Activated CD4-positive, alpha-beta T cell treated with anti-CD3 and anti-CD28 coated beads, Interleukin-2, amount 50 U/mL, for 16 hours (primary cell): ENCODE measurements at places on chromosomes 4 and X.
A peak's percentile ranks its signal among the peaks of the same experiment; 100 is the strongest.

GRCh38 chr4:52588771-52589591 is 70.1 kb downstream of the USP46 start:
- peak; percentile 11 for DNase-seq

DNA sequence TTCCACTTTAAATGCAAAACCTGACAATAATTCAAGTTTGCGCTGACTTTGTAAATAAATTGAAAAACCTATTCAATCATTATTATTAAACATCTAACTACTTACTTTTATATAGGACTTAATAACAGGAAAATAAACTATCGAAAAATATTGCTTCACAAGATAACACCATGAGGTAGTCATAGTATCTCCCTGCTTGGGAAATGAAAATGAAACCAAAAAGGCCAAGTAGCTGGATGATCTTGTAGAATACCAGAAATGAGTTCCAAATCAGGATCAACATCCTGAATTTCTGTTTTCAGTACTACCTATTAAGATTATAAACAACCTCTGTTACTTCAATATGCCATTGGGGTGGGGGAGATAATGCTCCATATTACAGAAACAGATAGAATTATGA is 58.9 kb downstream of the CHIC2 start:
- peak; percentile 3 for DNase-seq

GRCh38 chrX:148448686-148449085 is 51.7 kb upstream of the AFF2 start:
- no peak for DNase-seq

DNA sequence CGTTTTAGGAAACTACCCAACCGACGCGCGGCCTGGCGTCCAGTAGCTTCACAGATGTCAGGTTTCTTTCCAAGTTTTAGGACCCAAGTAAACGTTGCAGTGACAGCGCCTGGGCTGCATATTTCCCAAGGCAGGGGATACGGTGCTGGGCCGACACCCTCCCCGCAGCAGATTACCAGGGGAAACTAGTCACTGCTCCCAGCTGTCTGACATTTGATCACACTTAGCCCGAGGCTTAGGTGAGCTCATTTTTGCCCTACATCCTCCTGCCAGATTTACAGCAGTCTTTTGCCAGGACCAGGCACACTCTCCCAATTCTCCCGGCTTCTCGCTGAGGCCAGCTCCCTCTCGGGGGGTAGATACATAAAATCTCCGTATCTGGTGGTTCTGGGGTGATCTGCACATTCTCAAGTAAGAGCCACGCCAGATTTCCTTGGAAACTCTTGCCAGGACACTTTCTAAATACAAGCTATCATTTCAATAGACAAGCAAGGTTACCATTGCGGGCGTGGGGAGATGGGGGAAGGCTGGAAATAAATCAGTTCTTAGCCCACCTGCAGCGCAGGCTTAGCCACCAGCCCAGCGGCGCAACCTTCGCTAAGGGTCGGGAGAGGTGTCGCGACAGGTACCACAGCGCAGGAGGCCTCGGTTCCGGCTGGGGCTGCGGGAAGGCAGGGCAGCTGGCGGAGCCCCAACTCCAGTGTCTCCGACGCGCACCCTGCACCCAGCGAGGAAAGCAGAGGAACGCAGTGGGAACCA is 2.5 kb upstream of the SOX3 start:
- DNase-seq = no peak

GRCh38 chr4:1862055-1862911 is 6.3 kb upstream of the LETM1 start:
- no peak for DNase-seq

- DNase-seq = no peak
Observed at GRCh38 chr4:102324730-102325129, 20.6 kb downstream of the SLC39A8 start.

DNA sequence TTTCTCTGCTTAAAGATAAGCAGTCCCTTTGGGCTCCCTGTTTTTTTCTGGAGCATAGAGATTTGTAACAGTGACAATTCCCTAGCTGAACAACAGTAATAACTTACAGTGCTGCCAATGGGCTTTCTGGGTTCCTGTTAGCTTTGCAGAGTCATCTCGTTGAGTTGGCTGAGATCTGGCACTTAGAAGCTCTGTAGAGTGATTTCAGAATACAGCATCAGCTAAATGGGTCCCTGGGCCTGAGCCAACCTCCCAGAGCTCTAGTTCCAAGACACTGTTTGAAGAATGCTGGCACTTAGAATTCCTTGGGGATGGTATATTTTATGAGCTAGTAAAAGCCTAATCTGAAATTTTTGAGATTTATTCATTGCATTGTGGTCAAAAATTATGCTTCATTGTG is 43.5 kb upstream of the SERTM2 start:
- DNase-seq = no peak

- DNase-seq = no peak
Observed at GRCh38 chrX:3271183-3271833, 75.1 kb downstream of the MXRA5 start.

DNA sequence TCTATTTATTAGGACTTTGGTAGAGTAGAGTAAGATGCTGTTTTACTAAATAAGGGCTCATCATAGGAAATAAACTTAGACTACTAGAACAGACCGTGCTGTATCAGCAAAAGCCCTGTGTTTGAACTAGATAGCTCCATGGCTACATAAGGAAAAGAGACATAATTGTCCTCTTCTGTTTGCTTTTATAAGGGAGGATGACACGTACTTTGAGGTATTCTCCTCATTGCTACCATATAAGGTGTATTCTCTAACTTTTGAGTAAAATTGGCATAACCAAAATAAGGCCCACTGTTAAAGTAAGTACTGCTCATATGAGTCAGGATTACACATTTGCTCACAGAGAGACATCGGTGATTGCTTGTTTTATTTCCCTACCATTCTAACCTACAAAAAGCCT is 64.3 kb downstream of the PDLIM5 start:
- no peak for DNase-seq

GRCh38 chr4:153432965-153433753 is 33.0 kb upstream of the TMEM131L start:
- DNase-seq = peak; percentile 95

- peak; percentile 59 for DNase-seq
Observed at GRCh38 chr4:151408630-151409469, at the start of gene FHIP1A. Gene FHIP1A (plus strand): TSS chr4:151409176. CDS start chr4:151566260, 157,084 bp downstream.

GRCh38 chrX:150688911-150689451 is 4.2 kb upstream of the MTMR1 start:
- DNase-seq = no peak

GRCh38 chrX:16278927-16279326 is 111.6 kb downstream of the MAGEB17 start:
- peak; percentile 4 for DNase-seq

- DNase-seq = no peak
Observed at GRCh38 chr4:151356510-151356909, 31.1 kb upstream of the SH3D19 start.

DNA sequence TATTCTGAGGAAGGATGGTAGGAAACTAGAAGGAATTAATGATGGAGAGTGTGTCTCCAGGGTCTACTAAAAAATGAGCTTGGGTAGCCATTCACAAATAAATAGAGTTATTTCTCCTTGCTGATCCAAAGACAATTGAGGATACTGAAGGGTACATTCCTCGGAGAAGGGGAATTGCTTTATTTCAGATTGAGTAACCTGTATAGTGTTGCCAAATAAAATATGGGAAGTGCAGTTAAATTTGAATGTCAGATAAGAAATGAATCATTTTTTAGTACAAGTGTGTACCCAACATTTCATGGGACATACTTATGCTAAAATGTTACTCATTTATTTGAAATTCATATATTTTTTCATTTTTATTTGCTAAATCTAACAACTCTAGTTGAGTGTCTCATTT is 16.0 kb upstream of the VSIG1 start:
- DNase-seq = no peak

DNA sequence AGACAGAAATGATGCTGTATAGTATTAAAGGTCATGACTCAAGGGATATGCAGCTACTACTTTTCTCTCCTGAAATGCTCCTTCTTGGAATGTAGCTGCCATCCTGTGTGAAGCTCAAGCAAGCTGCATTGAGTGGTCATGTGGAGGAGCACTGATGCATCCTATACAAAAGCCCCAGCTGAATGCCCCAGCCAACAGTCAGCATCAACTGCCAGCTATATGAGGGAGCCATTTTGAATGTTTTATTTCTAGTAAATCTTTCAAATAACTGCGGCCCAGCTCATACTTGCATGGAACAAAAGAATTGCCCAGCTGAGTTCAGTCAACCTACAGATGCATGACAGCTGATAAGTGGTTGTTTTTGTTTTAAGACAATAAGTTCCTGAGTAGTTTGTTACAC is 165.0 kb upstream of the GEMIN8 start:
- DNase-seq = no peak

GRCh38 chr4:55036405-55036804 is 89.0 kb downstream of the KDR start:
- DNase-seq = no peak

DNA sequence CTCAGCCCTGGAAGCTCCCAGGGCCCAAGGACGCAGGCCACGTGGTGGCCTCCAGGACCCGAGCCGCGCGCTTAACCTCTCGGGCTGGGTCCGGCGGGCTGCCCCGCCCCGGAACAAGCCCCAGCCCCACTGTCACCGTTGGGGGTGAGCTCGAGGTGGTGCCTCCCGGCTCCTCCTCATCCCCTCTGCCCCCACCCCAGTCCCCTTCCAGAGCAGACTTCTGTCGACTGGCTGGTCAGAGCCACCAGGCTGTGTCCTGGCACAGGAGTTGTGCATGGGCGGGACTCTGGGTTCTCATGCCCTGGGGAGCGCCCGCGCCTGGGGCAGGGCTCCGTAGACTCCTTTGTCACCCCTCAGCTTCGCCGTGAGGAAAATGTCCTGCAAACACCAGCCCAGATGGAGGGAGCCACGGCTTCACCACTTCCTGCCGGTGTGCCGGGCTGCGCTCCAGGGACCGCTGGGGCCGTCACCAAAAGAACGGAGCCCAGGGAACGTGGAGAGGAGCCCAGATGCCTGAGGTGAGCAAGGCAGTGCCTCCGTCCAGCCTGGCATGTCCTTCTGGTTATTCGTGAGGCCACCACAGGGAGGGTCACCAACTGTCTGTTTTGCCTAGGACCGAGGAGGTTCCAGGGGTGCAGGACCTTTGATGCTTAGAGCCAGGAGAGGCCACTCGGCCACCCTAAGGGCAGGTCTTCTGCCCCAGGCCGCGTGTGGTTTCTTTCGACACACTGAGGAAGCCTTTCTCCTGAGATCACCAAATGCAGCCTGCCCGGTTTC is 7.1 kb upstream of the RGS12 start:
- DNase-seq = no peak
